Activated CD4-positive, alpha-beta memory T cell treated with anti-CD3 and anti-CD28 coated beads for 36 hours (primary cell): ENCODE measurements at places on chromosomes 4 and X.

- peak; percentile 51 for DNase-seq
Measured at GRCh38 chr4:108045687-108046024, 56.0 kb downstream of the HADH start.

DNA sequence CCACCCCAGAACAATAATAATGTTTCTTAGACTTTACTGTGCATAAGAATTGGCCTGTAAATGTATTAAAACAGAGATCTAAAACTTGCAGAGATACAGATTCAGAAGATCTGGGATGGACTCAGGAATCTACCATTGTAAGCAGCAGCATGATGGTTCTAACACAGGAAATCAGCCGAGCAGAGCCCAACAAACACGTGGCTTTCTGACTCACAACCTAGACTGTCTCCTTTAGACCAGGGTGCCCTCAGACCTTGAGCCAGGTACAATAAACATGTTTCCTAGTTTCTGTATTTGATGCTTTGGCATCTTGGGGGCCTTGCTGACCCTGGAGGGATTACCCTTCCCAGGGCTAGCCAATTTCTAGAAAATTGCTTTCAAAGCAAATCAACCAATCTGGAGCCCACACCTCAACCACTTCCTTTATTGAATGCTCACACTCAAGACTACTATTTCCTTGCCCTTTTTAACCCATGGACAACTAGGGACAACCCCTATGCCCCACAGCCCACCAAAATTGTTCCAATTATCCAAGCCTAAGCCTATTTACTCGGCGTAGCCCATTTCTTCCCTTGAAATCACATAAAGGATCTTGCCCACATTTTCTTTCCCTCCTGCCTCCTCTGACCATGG, 80.5 kb downstream of the TBC1D9 start:
- no peak for DNase-seq

DNA sequence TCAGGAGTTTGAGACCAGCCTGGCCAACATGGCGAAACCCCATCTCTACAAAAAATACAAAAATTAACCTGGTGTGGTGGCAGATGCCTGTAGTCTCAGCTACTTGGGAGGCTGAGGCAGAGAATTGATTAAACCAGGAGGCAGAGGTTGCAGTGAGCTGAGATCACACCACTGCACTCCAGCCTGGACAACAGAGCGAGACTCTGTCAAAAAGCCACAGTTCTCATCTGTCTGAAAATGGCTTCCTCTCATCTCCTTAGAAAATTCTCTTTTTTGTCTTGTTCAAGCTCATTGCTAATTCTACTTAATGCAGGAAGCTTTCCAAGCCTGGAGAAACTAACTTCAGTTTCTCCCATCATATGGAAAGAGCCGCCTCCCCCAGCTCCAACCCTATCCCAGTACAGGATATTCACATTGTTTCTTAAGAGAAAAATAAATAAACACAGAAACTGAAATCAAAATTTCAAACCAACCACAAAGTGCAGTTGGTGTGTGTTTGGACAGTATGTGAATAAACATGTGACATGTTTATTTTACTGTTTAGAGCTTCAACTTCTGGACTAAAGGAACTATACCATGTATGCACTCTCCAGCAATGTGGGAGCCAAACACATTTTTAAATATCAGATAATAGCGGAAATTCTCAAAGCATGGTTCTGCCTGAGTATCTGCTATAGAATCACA, 55.0 kb upstream of the GAB1 start:
- no peak for DNase-seq

GRCh38 chr4:14994242-14994641, 8.0 kb upstream of the CPEB2 start:
- DNase-seq, result no peak

DNA sequence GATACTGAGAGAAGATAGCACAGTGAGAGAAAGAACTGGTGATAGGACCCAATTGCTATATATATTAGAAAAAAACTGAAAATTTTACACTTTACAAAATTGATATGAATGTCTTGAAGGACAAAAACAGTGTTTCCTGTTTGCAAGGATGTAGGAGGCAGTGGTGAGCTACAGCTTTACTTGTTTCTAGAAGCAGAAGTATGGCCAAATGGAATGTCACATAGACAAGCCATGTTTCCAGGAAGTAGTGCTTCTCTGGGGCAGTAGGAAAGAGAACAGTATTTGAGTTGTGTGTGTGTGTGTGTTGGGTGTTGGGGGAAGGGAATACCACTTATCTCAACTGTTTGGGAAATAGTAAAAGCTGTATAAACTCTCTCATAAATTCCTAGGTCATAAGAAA, 60.9 kb upstream of the IBSP start:
- DNase-seq, result no peak
